ENCODE measurements at places on chromosomes 7 and 10. TPM values are rescaled to one million over a fixed set of nuclear protein-coding genes. Genes with fewer than 3 reads are reported as not detected.

DNA sequence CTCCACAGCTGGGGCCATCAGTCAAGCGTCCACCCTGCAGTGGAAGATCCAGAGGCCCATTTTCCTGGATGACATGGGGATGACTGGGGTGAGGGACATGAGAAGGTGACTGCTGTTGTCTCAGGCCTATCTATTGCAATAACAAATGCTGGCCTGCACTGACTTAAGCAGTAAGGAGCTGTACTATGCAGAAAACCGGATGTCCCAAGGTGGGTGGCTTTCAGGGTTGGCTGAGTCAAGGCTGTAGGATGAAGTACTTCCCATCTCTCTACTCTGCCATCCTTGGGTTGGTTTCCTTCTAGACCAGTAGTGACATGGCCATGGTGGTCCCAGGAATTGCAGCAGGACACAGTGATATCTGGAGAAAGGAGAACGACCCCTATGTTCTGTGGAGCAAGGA lies 48.1 kb downstream of the NEURL1 start:
- H3K4me3 ChIP-seq: no peak overlapping the region
- H3K27ac ChIP-seq: no peak overlapping the region
- H3K36me3 ChIP-seq: no peaks in the 10 kb centered on the region
- peaks cover 12% of the 10 kb centered on the region for H3K4me1 ChIP-seq
- H3K27me3 ChIP-seq: peaks cover 11% of the 10 kb centered on the region
- no peak for DNase-seq

DNA sequence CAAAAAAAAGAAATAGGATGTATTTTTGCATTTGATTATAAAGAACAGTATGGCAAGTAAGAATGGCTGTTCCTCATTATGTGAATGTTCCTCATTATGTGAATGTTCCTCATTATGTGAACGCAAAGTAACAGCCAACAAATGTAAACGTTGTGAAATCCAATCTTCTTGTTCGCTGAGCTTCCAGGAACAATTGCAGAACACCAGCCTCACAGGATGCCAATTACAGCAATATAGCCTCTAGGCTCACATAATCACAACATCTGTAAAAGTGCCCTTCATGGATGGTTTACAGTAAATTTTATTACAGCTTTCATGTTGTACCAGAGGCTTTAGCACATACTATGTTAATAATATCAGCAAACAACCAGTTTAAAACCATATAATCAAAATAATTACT lies 71.6 kb downstream of the THSD7A start:
- no peaks in the 10 kb centered on the region for H3K4me1 ChIP-seq
- H3K27me3 ChIP-seq: no peaks in the 10 kb centered on the region
- no peak overlapping the region for H3K4me3 ChIP-seq
- no peak for DNase-seq

- no peak overlapping the region for H3K4me3 ChIP-seq
- H3K27ac ChIP-seq: no peak overlapping the region
- no peaks in the 10 kb centered on the region for H3K27me3 ChIP-seq
- DNase-seq: no peak
Observed at GRCh38 chr10:44675387-44675874, 235.7 kb upstream of the TMEM72 start.

DNA sequence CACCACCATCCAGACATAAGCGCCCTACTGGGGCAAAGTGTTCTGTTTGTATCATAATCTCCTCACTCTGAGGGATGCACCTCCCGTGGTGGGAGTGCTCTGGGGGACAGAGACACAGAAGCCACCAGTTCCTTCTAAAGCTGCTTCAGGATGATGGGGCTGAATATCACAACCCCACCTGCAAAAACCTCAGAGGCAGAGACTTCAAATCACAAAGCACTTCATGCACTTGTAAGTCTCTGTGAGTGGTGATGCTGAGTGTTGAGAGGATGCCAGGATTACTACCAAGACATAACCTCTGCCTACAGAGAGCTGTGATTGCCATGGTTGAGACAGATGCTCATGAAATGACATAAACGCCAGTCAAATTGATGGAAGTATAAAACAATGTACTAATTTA lies 255.5 kb downstream of the CALN1 start:
- no peak overlapping the region for H3K4me3 ChIP-seq
- DNase-seq: no peak
- H3K27me3 ChIP-seq: no peaks in the 10 kb centered on the region
- no peak overlapping the region for H3K27ac ChIP-seq
- no peaks in the 10 kb centered on the region for H3K4me1 ChIP-seq

DNA sequence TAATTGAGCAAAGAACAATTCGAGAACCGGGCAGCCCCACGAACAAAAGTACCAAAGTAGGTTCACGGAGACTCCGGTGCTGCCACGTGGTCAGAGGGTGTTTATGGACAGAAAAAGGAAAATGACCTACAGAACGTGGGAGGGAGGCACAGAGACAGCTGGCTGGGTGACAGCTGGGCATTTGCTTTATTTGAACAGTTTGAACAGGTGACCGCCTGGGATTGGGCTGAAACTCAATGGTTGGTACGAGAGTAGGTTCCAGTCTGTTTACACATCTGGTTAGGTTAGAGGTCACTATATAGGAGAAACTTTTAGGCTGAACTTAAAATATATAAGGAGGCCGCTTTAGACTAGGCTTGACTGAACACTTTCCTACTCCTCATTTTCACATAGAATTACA lies 50.6 kb upstream of the CELF2 start:
- DNase-seq: no peak
- no peak overlapping the region for H3K4me3 ChIP-seq
- no peaks in the 10 kb centered on the region for H3K36me3 ChIP-seq
- H3K27ac ChIP-seq: no peak overlapping the region
- peaks cover 7% of the 10 kb centered on the region for H3K27me3 ChIP-seq
- no peaks in the 10 kb centered on the region for H3K4me1 ChIP-seq

GRCh38 chr7:108452707-108453106 lies 3.5 kb downstream of the NRCAM start:
- no peaks in the 10 kb centered on the region for H3K36me3 ChIP-seq
- peak; percentile 34 for DNase-seq
- H3K4me3 ChIP-seq: no peak overlapping the region
- peaks cover 37% of the 10 kb centered on the region for H3K27me3 ChIP-seq
- no peak overlapping the region for H3K27ac ChIP-seq

- no peaks in the 10 kb centered on the region for H3K27me3 ChIP-seq
- DNase-seq: no peak
- no peak overlapping the region for H3K4me3 ChIP-seq
- H3K27ac ChIP-seq: no peak overlapping the region
- H3K4me1 ChIP-seq: no peaks in the 10 kb centered on the region
Observed at GRCh38 chr10:82742478-82742877, 867.5 kb downstream of the NRG3 start.

GRCh38 chr7:146922782-146923181 lies 806.2 kb downstream of the CNTNAP2 start:
- no peaks in the 10 kb centered on the region for H3K4me1 ChIP-seq
- no peak for DNase-seq
- H3K27ac ChIP-seq: no peak overlapping the region
- H3K4me3 ChIP-seq: no peak overlapping the region
- H3K27me3 ChIP-seq: no peaks in the 10 kb centered on the region

DNA sequence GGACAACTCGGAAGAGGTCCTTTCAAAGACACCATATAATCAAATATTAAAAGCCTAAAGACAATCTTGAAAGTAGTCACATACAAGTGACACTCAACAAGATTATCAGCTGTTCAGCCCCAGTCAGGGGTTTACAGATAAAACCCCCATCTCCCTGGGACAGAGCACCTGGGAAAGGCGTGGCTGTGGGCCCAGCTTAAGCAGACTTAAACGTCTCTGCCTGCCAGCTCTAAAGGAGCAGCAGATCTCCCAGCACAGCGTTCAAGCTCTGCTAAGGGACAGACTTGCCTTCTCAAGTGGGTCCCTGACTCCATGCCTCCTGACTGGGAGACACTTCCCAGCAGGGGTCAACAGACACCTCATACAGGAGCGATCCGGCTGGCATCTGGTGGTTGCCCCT lies 18.0 kb downstream of the CDCA7L start:
- H3K4me1 ChIP-seq: peaks cover 9% of the 10 kb centered on the region
- no peaks in the 10 kb centered on the region for H3K27me3 ChIP-seq
- no peak overlapping the region for H3K4me3 ChIP-seq
- H3K27ac ChIP-seq: no peak overlapping the region
- peaks cover 52% of the 10 kb centered on the region for H3K36me3 ChIP-seq

The ASB10 gene
- not detected for total RNA-seq

The CALML5 gene
- not detected for total RNA-seq

The INMT gene
- not detected for total RNA-seq

The STEAP4 gene
- not detected for total RNA-seq
